ENCODE measurements at places on chromosomes 12 and 14. TPM values are rescaled to one million over a fixed set of nuclear protein-coding genes. Genes with fewer than 3 reads are reported as not detected.

The TOMM20L gene
- not detected for total RNA-seq

The PRH1 gene
- total RNA-seq = 15.6 TPM

The AQP2 gene
- total RNA-seq = 0.05 TPM

The NTF3 gene
- total RNA-seq = not detected

The ANKLE2 gene
- 96.2 TPM for total RNA-seq

The PRB2 gene
- total RNA-seq = not detected

The CLEC4D gene
- total RNA-seq = 0.31 TPM

The TMEM30B gene
- total RNA-seq = 0.15 TPM

The CEBPE gene
- not detected for total RNA-seq

The RNU4-1 gene
- total RNA-seq = 6,066 TPM

The RNF31 gene
- 90.2 TPM for total RNA-seq

The LTB4R2 gene
- total RNA-seq = 13.3 TPM

The CCDC38 gene
- not detected for total RNA-seq

The NFKBIA gene
- total RNA-seq = 41.9 TPM

The COX6A1 gene
- 294 TPM for total RNA-seq

The CFAP251 gene
- total RNA-seq = 0.80 TPM

The FAR2 gene
- 104 TPM for total RNA-seq

The DAO gene
- 0.41 TPM for total RNA-seq

The CYP46A1 gene
- 5.2 TPM for total RNA-seq

The PLCZ1 gene
- total RNA-seq = not detected

The SLC2A14 gene
- total RNA-seq = 0.64 TPM

The CCDC85C gene
- 42.1 TPM for total RNA-seq

The COX8C gene
- not detected for total RNA-seq

The LRTM2 gene
- not detected for total RNA-seq

The CTSG gene
- total RNA-seq = not detected

The MGST1 gene
- total RNA-seq = 55.9 TPM
